Spleen (tissue), 13 donors: ENCODE measurements at places on chromosomes 2 and 18.

GRCh38 chr2:145751629-145752028, 1231.7 kb upstream of the ZEB2 start:
- DNase-seq, result no peak

DNA sequence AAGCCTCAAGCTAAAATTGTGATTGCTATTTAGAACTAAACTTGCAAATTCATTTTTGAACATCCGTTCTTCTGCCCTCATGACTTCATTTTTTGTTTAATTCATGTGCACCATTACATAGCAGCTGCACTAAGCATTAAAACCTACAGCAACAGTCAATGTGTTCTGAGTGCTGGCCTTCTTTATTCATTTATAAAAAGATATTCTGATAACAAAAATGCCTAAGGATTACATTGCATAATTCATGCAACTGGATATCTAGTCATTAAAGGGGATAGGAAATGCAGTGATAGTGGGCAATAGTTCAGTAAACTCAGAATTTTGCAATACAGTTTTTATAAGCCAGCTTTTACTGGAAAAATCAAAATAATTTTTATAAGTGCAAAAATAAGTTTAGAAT, 294.4 kb upstream of the EPC2 start:
- DNase-seq, result no peak

DNA sequence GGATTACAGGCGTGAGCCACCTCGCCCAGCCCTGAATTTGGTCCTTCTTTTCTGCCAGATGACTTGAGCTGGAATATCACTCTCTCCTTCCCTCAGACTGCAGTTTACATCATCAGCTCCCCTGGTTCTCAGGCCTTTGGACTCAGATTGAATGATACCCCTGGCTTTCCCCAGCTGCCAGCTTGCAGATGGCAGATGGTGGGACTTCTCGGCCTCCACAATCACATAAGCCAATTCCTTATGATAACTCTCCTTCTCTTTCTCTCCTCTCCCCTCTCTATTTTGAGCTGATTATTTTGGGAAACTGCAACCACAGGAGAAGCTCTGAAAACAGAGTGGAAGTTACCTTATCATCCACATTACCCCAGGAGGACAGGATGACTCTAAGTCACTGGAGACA, 33.4 kb upstream of the ATP8B1 start:
- DNase-seq, result no peak

GRCh38 chr2:218013289-218013688, 10.5 kb upstream of the TNS1 start:
- no peak for DNase-seq

DNA sequence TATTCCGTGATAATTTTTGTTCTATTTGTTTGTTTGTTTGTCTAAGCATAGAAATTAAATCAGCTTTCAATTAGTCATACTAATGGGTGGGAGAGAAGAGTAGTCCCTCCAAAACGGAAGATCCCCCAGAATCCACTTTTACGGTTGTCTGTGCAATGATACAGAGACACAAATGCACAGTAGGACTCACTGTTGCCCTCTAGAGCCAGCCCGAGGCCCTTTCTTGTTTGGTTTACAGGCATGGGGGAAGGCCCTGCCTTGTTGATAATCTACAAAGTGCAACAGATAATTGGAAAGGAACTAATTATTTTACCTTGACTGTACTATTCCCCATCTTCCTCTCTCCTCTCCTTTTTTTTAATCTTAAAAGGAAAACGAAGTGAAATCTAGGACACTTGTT, 121.1 kb downstream of the ACOXL start:
- peak; percentile 80 for DNase-seq

DNA sequence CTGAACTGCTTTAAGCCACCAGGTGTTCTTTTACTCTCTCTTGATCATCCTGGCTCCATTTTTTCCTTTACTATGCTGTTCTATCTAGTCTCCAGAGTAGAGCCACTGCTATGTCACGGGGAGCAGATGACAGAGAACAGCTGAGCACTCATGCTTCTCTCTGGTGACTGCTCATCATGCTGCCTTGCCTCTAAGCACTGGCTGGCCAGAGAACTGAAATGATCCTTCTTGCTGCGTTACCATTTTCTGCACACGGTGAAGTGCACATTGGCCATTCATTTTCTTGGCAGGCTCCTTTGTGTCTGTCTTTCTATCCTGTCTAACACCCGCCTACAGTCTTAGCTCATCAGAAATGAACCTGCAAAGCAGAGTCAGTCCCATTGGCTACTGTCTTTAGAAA, 86.0 kb downstream of the KCTD1 start:
- DNase-seq, result no peak

DNA sequence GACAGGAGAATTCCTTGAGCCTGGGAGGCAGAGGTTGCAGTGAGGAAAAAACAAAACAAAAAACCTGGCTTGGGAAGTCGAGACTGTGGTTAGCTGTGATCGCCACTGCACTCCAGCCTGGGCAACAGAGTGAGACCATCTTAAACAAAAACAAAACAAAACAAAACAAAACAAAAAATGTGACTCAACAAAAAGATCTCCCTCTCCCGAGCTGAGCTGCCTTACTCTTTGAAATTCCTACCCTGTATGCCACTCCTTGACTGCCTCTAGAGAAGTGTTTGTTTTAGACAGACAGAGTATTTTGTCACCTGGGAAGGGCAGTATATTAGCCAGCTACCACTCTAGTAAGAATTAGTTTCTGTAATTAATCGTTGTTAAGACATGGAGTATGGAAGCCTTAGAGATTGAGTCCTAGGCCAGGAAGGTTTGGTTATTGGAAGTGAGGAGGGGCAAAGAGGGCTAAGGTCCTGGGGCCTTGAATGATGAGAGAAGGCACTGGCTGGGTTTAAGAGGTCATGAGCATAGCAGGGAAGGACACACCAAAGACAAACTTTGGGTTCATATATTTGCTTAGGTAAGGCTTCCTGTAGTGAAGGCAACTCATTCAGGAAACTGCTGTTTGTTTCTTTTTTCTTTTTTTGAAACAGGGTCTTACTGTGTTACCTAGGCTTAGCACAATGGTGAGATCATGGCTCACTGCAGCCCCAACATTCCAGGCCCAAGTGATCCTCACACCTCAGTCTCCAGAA, 56.0 kb downstream of the HAUS1 start:
- no peak for DNase-seq

DNA sequence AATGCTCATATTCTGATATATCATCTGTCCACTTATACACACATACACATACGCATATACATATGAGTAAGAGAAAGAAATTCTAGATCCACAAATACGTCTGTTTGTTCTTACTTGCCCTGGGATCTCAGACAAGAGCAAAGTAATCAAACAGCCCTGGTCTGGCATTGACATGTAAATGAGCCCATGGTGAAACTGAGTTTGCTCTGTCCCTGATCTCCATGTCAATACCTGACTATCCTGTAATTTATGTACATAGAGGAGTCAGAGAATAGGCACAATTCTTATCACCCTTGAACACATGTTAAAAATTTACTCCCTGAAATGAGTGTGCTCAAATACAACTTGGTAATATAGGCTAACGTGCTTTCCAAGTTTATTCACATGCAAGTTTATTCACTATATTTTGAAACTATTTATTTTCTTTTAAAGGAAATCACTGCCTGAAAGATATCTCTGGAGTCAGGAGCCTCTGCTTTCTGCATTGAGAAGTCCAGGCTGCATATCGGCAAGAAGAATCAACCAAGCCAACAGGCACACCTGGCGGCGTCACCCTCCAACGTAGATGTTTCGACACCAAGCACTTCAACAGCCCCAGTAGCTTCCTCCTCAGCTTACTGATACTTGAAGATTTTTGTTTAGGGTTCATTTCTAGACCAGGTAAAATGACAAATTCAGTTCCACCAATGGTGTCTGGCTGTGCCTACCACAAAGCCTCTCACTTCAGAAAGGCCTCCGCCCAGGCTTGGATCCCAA, 100.6 kb downstream of the CMPK2 start:
- DNase-seq, result no peak

DNA sequence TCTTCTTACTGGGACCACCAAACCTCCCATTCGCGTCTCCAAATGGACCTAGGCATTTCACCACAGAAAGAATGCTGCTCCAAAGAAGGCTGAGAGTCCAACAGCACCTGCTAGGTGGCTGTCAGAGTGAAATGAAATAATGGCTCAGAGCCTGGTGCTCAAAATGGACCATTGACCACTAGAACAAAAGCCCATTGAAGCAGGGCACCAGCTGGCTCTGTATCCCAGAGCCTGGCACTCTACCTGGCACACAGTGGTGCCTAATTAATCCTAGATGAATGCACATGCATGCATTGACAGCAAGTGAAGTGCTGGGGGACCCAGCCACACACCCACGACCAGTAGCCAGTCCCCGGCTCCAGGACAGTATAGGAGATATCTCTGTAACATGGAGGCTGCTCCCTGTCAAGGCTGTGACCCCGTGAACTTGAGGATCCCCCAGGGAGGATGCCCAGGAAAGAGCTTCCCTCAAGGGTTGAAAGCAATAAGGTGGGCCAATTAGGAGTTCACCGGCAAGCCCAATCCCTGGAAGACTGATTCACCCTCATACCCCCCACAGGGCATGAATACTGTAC, 261.3 kb downstream of the TNS1 start:
- DNase-seq, result no peak

- DNase-seq, result no peak
Measured at GRCh38 chr2:68466778-68467076, 367 bp downstream of the FBXO48 start.

GRCh38 chr2:164954954-164955701, at the start of gene SLC38A11:
Gene SLC38A11 (minus strand): TSS chr2:164955525. CDS start chr2:164955247, 278 bp downstream.
- peak; percentile 82 for DNase-seq

GRCh38 chr2:3214065-3214464, 163.6 kb downstream of the EIPR1 start:
- no peak for DNase-seq

- DNase-seq, result no peak
Measured at GRCh38 chr2:18788592-18788991, 199.2 kb upstream of the NT5C1B start.

- no peak for DNase-seq
Measured at GRCh38 chr2:69180227-69180626, 167.2 kb downstream of the ANTXR1 start.

DNA sequence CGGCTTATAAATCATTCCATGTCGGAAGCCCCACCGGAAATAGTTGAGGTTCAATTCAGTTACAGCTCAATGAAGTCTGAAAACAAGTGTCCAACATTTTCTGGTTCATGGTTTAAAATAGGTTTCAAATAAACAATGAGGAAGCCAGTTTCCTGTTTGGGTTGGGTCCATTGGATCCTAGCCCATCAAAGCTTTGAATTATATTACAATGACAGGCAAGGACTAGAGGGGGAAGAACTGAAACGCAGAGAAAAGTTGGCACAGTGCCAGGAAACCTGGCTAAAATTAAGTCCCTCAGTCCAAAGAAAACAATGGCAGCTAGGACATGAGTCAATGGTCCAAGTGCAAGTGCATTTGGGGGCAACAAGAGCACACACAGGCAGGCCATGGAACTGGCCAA, 32.0 kb downstream of the SLC14A1 start:
- no peak for DNase-seq

DNA sequence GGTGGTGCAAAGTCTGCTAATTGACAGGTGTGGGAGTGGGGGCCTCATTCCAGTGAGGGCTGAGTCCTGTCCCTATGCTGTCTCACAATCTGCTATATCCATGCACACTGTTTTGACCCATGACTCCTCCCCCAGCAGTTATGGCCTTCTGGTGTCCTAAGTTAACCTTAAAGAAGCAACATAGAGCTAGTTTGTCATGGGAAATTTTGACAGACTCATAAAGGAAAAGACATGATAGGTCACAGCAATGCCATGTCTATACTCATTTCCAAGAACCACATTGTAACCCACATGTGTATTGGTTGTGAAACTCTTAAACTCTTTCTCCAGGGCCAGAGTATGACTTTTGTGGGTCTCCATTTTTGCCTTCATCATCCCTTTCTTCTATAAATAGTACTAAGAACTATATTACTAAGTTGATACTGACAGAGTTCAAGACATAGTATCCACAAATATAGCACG, 78.2 kb upstream of the SLC1A4 start:
- DNase-seq, result no peak

DNA sequence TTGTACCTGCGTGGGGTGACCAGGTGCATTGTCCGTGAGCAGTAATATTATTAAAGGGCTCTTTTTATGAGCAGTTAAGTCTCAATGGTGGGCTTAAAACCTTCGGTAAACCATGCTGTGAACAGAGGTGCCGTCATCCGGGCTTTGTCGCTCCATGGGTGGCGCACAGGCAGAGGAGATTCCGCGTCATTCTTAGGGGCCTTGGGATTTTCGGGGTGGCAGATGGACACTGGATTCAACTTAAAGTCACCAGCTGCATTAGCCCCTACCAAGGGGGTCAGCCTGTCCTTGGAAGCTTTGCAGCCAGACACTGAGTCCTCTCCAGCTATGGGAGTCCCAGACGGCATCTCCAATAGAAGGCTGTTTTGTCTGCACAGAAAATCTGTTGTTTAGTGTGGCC, 107.7 kb downstream of the NFATC1 start:
- peak; percentile 33 for DNase-seq

DNA sequence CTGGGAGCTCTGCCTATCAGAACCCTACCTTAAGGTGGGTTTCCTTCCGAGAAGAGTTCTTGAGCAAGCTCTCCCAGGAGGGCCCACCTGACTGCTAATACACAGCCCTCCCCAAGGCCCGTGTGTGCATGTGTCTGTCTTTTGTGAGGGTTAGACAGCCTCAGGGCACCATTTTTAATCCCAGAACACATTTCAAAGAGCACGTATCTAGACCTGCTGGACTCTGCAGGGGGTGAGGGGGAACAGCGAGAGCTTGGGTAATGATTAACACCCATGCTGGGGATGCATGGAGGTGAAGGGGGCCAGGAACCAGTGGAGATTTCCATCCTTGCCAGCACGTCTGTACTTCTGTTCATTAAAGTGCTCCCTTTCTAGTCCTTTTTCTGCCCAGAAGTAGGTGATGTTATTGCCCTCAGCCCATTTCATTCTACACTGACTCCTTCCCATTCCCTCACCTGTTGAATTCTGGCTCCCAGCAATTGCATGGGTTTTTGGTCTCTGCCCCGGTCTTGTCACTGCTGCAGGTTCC, 6.5 kb downstream of the TMEM37 start:
- no peak for DNase-seq

DNA sequence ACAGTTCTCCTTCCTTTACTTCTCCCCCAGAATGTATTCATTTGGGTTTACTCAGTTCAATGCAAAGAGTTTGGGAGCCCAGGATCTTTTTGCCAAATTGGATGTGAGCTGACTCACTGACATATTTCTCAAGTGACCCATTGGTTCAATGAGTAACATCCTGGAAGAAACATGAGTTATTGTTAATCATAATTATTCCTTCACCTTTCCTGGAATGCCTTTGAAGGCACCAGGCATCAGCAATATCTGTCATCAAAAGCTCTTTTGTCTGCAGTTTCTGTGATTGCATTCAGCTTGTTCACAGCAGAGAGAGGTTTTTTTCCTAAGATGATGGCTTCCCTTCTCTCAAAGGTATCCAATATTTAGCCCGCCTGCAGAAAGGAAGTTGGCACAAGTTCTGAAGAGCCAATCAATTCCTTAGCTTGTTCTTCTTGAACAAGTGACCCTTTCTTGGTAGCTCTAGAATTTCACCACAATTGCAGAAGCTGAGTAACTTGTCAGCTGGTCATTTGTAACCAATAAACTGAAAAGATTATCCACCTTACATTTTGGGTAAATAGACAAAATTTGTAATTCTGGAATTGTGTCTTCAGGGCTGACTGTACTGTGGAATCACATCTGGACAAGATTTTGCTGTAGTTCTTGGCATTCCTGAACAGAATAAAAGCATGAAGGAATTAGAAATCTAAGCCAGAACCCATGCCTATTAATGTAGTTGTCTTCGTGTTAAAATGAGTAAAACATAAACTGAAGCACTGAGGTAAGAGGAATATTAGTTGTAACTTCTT, 72.2 kb upstream of the TMEM17 start:
- no peak for DNase-seq

GRCh38 chr18:41096504-41096903, 858.5 kb upstream of the PIK3C3 start:
- DNase-seq, result no peak

- no peak for DNase-seq
Measured at GRCh38 chr2:124756048-124756447, 731.0 kb downstream of the CNTNAP5 start.
